ENCODE measurements at places on chromosomes 1 and 21.

DNA sequence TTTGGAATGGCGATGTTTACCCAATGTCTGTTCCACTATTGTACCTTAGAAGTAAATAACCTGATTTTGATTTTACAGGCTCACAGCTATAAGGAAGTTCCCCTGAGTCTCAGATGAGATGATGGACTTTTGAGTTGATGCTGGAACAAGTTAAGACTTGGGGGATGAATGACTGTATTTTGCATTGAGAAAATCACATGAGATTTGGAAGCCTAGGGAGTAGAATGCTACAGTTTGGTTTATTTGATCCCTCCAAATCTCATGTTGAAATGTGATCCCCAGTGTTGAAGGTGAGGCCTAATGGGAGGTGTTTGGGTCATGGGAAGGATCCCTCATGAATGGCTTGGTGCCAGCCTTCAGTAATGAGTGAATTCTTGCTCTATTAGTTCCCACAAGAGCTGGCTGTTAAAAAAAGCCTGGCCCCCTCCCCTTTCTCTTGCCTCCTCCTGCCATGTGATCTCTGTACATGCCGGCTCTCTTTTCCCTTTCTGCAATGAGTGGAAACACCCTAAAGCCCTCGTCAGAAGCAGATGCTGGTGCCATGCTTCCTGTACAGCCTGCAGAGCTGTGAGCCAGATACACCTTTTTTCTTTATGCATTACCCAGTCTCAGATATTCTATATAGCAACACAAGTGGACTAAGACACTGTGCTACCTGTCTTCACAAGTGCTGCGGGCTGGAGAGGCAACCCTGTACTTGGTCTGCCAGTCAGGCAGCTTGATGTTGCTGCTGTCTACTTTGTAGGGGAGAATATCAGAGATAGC, 77.0 kb upstream of the TLR5 start:
- no peak for DNase-seq

DNA sequence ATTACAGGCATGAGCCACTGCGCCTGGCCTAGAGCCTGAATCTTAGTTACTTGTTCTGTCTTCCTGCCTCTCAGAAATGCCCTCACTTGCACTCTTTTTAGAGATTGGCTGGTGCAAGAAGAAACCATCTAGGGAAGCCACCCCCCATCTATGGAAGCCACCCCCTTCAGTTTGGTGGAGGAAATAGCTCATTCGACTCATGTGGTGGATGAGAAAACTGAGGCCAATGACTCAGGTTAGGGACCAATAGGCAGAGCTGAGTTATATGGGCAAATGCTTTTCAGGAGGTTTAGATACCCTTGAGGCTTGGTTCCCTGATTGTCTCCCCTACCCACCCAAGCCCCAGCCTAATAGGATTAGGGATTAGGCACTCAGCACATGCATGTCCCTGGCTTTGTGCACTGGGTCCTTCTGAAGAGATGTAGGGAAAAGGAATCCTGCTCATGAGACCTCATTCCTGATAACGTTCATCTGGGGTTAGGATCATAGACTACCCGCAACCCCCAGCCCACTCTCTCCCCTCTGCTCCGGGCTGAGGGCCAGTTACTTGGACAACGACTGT, 77.1 kb downstream of the PAX7 start:
- DNase-seq: no peak

DNA sequence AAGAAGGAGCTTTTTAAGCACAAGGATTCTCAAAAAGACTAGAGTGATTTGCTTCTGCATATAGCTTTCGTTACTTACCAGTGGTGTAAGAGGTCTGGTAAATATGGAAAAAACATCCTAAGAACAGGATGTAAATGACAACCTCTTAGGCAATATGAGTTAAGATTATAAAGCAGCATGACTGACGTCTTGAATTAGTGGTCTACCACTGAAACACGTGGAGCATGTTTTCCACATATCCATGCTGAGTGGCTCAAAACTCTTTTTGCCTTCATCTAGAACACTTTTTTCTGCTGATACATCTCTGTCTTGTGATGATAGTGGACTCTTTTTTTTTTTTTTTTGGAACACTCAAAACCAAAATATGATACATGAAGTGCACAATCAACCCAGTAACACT, 44.6 kb downstream of the RCAN1 start:
- DNase-seq: no peak

GRCh38 chr1:94765958-94766357, 54.2 kb upstream of the SLC44A3 start:
- DNase-seq: no peak

DNA sequence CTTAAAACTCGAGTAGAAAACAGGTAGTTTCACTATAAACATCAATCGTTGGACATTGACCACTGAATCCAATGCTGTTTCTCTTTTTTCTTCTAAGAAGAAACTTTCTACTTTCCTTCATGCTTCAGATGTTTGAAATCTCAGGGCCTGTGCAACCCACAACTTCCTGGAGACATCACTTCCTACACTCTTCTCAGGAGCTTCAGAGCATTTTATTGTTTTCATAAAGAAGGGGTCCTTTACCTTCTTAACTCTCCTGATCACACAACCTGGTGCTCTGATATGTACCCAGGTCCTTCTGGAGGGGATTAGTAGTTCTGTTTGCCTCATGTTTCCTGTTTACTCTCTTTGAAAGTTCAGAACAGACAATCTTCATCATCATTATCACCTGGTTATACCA, 113.0 kb upstream of the VAV3 start:
- DNase-seq: no peak

DNA sequence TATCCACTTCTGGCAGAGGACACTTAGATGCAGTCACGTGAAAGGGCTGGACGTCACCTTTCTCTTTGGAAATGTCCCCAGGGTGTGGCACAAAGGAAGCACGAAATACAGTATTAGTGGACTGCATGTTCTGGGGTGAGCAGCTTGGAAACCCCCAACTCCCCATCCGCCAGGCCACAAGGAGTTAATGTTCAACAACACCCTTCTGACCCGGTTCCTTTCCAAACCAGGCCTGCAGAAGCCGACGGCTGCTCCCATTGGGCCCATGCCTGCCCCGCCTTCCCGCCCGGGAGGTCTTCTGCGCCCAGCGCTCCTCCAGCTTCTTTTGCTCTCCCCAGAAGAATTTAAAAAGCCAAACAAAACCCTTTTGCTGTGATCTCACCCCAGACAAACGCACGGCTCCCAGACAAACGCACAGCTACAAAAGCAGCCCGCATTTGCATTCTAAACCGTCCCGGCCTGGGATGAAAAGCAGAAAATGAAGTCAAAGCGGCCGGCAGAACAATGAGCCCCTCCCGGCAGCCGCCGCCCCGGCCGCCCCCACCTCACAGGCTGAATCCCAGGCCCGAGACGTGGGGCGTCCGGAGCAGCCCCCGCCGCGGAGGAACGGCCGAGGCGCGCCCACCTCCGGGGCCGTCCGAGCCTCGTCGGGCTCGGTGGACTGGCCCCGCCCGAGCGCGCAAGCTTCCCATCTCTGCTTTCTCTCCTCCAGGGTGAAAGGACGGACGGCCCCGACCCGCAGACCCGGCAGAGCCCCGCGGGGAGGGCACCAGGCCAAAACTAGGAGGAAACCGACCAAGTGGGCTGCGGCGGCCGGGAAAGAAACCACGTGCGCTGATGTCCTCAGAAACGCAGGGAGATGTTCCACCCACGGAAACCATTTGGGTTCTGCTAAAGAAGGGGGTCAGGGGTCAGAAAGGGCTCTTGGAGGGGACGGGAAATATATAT, 101.9 kb downstream of the PLPP3 start:
- no peak for DNase-seq

DNA sequence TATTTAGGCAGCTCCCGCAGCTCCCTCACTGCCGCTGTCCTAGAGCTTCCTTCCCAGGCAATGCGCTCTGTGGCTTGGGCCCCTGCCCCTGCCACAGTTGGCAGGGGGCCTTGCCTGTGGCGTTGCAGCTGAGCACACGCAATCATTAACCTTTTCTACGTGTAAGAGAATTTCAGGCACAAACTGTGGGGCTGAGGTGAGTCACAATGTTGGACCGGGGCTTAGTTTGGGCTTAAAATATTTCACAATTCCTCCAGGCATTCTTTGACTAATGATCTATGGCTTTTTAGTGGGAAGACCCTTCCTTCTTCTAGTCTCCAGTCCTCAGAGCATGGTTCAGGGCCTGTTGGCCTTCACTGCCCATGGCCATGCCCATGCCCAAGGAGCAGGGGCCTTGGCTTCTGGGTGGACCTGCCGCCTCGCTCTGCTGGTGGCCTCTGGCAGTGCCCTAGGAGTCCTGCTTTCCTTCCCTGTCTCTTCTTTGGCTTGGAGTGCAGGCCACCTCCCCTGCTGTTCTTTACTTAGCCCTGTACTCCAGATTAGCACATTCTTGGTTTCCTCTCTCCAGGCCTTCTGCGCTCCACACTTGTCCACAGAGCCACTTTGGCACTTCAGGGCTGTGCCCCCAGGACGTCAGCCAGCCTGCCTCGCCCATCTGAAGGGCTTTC, 39.2 kb downstream of the MAPKAPK2 start:
- no peak for DNase-seq

GRCh38 chr1:52558941-52559340, 6.0 kb upstream of the TUT4 start:
- no peak for DNase-seq

- DNase-seq: no peak
These were observed 210.8 kb downstream of the NFIA start for GRCh38 chr1:61293197-61293596.
